ENCODE measurements at places on chromosomes 3 and 15.

- no peak for DNase-seq
Observed at GRCh38 chr3:86976219-86976618, 14.7 kb downstream of the VGLL3 start.

- no peak for DNase-seq
Observed at GRCh38 chr3:54176106-54176505, 53.8 kb downstream of the CACNA2D3 start.

GRCh38 chr15:98799461-98800390, 151.4 kb downstream of the IGF1R start:
- no peak for DNase-seq

GRCh38 chr3:57892423-57892822, 115.8 kb upstream of the FLNB start:
- DNase-seq: no peak

GRCh38 chr15:72284781-72285180, 12.4 kb upstream of the PARP6 start:
- DNase-seq: no peak

DNA sequence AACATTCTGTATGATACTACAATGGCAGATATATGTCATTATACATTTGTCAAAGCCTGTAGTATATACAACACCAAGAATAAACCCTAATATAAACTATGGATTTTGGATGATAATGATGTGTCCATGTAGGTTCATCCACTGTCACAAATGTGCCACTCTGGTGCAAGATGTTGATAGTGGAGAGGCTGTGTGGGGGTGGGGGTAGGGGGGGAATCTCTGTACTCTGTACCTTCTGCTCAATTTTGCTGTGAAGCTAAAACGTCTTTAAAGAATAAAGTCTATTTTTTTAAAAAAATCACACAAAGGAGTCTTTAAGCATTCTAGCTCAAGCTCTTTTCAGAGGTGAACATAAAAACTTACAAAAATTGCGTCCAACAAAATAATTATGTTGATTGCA, 88.2 kb upstream of the ABI3BP start:
- DNase-seq: no peak

- no peak for DNase-seq
Observed at GRCh38 chr3:188941103-188941502, 230.7 kb upstream of the TPRG1 start.

GRCh38 chr3:9222956-9223639, 26.3 kb downstream of the SRGAP3 start:
- DNase-seq: no peak

GRCh38 chr15:39589815-39590644, 9.2 kb downstream of the THBS1 start:
- DNase-seq: no peak

Measured in H54 (cell line).